Posterior vena cava (tissue), 2 donors: ENCODE measurements at places on chromosomes 3 and 15. TPM values are rescaled to one million over a fixed set of nuclear protein-coding genes. Genes with fewer than 3 reads are reported as not detected.

- DNase-seq, result peak; percentile 80
These were observed 181.2 kb downstream of the WNT5A start for GRCh38 chr3:55305696-55306485.

- no peak for DNase-seq
These were observed at the start of gene MAP4 for GRCh38 chr3:48016301-48016973. MAP4 (minus strand) TSS chr3:48016416; CDS start chr3:47998860, 17,556 bp downstream.

DNA sequence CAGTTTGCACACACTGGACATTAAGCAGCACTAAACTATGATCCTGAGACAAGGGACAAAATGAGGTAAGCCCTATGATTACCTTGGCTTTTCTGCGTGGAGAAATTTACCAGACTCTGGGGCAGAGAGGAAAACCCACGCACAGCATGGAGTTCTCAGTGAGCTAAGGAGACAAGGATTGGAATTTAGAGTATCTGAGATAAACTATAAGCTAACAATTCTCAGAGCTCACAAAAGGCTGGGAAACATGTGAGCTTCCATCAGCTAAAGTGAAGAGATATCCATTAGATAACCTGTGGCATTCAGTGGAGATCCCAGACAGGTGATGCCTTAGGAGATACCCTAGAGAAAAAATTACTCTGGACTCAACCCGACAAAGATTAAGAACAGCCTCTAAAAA lies 48.7 kb downstream of the NBEAL2 start:
- no peak for DNase-seq

DNA sequence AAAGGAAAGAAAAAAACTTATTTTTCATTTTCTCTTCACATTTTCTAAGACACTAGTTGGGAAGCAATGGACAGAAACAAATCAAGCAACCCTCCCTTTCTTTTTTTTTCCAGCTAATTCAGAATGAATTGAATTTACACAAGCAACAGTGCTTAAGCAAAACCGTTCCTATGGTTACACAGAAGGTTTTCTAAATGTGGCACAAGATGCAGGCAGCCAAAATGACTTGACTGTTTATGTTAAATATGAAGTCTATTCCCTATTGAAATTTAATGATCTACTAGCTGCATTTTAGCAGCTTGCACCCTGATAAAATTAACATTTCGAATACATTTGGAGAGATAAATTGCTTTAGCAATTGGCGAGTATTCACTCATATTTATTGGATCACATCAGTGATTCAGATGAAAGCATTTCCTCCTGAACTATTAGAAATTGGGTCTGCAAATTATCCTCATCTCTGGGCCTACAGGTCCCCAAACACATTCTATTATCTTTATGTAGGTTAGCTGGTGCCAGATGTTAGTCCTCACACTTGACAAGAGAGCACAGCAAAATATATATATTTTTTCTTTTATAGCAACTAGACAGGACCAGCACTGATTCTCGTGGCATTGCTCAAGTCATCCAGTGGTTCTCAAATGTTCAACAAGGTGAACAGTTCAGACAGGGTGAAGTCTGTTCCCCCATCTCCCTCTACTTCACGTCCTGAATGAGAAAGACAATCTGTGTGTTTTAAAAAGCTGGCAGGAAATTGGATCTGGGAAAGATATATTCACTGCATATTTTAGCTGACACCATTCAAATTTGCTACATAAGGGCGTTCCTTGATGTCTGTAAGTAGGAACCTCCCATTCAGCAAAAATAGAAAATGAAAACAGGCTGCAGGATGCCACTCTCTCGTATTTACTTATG lies 463.6 kb upstream of the KCNMB2 start:
- DNase-seq, result no peak

DNA sequence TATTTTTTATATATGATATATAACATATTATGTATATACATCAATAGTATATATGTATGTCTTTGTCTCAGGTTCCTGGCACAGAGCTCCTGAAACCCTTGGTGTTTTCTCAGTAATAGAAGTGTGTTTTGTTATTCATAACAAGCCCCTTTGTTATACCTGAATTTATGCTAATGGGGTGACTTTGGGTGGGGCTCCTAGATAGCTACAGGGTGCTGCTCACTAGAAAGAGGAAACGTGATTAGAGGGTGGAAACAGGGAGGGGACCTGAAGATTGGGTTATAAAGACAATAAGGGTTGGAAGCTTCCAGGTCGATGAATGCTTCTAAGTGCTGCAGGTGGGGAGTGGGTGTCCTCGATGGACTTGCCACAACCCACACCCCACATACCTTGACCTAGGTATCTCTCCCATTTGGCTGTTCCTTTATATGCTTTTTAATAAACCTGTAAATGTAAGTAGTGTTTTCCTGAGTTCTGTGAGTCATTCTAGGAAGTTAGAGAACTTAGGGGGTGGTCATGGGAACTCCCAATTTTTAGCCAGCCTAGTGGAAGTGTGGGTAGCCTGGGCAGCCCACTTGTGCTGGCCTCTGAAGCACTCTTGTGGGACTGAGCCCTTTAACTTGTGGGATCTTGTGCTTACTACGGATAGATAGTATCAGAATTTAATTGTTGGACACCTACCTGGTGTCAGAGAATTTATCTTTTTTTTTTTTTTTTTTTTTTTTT lies 36.9 kb upstream of the C15orf39 start:
- DNase-seq, result peak; percentile 29

DNA sequence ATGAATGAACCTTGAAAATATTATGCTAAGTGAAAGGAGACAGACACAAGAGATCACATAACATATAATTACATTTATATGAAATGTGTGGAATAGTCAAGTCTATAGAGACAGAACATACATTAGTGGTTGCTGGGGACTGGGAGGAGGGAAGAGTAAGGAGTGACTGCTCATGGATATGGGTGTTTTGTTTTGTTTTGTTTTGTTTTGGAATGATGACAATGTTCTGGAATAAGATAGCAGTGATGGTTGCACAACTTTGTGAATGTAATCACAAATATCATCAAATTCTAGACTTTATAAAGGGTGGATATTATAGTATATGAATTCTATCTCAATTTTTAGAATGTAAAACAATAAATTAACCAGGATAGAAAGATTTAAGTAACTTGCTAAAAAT lies 57.4 kb upstream of the PHLDB2 start:
- no peak for DNase-seq

DNA sequence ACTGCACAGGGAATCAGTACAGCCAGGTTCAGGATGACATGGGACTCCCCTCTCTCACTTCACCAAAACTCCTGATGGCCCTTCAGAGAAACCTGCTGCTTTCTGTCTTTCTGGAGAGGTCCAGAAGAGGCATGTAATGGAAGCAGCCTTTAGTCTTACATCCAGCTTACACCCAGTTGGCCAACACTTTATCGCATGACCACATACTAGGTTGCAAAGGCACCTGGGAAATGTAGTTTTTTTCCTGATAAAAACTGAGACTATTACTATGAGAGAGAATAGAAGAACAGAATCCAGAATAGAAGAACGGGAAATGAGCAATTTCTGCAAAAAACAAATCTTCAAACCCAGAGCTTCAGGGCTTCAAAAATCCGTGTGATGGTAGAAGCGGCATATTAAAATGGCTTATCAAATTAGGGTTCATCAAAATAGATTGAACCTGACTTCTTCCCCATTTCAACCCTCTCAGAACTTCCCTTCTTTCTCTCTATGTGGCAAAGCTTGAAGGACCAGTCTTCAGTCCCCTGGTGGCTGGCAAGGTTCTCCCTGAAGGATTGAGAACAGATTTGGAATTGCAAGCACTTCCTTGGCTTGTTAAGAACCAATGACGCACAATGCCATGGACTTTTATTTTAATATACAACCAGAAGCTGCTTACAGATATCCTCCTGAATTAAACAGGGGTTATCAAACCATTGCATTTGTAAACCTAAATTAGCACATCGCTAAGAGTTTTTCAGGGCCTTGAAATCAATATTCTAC lies 34.4 kb downstream of the CORO2B start:
- no peak for DNase-seq

DNA sequence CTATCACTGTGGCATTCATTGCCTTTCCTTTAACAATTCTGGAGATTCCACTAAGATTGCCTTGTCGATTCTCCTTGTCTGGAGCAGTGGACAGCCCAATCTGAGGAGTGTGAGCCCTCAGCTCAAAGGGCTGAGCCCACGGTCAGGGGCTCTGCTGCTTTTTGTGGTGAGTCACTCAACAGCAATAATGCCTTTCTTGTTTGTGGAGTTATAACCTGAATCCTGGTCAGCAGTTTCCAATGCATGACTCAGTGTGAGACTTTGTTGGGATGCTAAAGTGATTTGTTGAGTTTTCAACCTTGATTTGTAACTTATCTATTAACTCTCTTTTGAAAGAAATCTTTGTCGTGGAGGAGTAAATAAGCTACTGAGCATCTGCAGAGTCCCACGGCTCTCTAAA lies 183.5 kb downstream of the TJP1 start:
- no peak for DNase-seq

GRCh38 chr3:17355591-17355990 lies 386.8 kb downstream of the TBC1D5 start:
- DNase-seq, result no peak

DNA sequence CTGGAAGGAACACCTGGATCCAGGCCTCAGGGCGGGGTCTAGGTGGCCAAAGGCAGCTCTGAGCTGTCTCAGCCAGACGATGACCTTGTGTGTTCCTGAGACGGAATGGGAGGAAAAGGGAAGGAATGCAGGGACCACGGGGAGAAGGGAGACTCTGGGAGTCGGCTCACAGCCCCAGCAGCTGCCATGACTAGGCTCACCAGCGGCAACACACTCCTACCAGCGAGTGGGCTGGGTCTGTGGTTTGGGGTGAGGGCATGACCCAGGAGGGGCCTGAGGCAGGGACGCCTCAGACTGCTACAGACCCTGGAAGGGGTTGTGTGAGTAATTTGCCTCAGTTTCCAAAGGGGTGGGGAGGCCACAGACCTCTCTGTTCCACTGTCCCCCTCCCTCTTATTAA lies 19.8 kb downstream of the IQSEC1 start:
- no peak for DNase-seq

GRCh38 chr3:33041909-33042308 lies 55.0 kb downstream of the GLB1 start:
- no peak for DNase-seq

GRCh38 chr3:190621927-190622326 lies 108.0 kb downstream of the IL1RAP start:
- no peak for DNase-seq

- no peak for DNase-seq
These were observed 10.6 kb upstream of the TBC1D5 start for GRCh38 chr3:17752876-17753631.

DNA sequence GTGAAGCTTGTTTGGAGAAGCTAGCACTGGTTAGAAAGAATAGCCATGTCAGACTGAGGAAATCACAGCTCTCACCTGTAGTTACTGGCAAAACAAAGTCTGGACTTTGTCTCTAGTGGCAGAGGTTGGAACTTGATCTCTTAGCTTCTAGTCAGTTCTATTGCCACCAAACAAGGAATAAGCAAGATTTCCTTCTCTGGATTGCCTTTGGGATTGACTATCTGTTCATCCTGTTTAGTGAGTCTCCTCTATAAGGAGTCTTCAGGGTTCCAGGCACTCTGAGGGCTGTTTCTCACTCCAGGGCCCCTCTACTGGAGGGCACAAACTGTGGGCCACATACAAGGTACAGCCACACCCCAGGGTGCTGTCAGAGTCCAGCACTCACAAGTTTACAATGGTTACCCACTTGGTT lies 426.6 kb upstream of the THBS1 start:
- no peak for DNase-seq

DNA sequence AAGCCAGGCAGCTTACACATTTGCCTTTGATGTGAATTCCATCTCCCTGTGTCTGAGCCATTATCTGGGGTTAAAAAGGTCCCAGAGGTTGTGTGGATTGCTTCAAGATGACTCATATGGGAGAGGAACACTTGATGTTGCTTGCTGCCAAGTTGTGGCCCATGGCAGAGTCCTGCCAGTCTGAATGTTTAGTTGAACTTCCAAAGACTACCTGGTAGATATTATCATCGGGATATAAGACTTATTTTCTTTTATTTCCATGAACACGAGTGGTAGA lies 85.6 kb downstream of the TJP1 start:
- no peak for DNase-seq

GRCh38 chr15:83970295-83970890 lies 265.2 kb upstream of the GOLGA6L4 start:
- no peak for DNase-seq

GRCh38 chr3:65633018-65633638 lies 405.6 kb downstream of the MAGI1 start:
- no peak for DNase-seq

GRCh38 chr15:53843869-53844569 lies 84.6 kb upstream of the WDR72 start:
- no peak for DNase-seq

- no peak for DNase-seq
These were observed 483.2 kb upstream of the SGO1 start for GRCh38 chr3:20669184-20669583.

GRCh38 chr15:77138167-77138522 lies 67.2 kb upstream of the TSPAN3 start:
- no peak for DNase-seq

GRCh38 chr3:119880966-119881365 lies 99.1 kb downstream of the NR1I2 start:
- no peak for DNase-seq

- no peak for DNase-seq
These were observed 60.7 kb upstream of the CMTM8 start for GRCh38 chr3:32177702-32178198.

- DNase-seq, result no peak
These were observed 52.1 kb upstream of the TAMM41 start for GRCh38 chr3:11898611-11899325.

DNA sequence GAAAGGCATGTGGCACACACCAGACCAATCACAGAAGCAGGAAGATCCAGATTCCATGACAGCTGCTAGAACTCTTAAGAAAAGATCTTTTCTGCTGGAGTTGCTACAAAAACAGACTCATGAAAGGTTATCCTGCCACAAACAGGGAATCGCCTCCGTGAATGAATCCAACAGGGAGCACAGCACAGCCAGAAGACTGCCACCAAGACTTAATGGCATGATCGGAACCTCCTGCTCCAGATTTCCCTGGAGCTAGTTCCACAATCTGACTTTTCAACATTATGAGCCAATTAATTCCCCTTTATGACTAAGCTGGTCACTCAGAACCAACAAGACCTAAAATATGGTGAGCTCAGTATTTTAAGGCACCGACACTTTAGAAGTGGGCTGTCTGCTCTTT lies 232.5 kb downstream of the FOXP1 start:
- DNase-seq, result no peak

DNA sequence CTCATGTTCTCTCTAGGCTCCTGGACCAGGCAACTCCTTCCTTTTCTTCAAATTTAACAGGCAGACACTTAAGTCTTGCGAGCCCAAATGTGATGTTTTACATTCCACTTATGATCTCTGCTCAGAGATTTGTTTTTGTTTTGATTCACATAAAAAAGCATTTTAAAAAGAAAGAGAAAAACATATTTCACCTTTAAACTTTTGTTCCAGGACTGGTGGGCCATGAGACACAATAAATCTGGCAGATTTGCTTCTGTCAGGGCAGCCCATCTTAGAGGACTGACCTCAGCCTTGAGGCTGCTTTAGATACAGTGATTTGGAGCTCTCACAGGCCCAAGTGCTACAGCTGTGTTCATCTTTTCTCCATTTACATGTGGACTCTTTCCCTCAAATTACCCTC lies 52.0 kb downstream of the CMSS1 start:
- DNase-seq, result no peak

Gene SQOR
- total RNA-seq, result 44.4 TPM

Gene SLC12A1
- not detected for total RNA-seq

Gene MON1A
- total RNA-seq, result 7.6 TPM

Gene FGD5
- 34.7 TPM for total RNA-seq
